ENCODE measurements at places on chromosomes 4 and X. TPM values are rescaled to one million over a fixed set of nuclear protein-coding genes. Genes with fewer than 3 reads are reported as not detected.

DNA sequence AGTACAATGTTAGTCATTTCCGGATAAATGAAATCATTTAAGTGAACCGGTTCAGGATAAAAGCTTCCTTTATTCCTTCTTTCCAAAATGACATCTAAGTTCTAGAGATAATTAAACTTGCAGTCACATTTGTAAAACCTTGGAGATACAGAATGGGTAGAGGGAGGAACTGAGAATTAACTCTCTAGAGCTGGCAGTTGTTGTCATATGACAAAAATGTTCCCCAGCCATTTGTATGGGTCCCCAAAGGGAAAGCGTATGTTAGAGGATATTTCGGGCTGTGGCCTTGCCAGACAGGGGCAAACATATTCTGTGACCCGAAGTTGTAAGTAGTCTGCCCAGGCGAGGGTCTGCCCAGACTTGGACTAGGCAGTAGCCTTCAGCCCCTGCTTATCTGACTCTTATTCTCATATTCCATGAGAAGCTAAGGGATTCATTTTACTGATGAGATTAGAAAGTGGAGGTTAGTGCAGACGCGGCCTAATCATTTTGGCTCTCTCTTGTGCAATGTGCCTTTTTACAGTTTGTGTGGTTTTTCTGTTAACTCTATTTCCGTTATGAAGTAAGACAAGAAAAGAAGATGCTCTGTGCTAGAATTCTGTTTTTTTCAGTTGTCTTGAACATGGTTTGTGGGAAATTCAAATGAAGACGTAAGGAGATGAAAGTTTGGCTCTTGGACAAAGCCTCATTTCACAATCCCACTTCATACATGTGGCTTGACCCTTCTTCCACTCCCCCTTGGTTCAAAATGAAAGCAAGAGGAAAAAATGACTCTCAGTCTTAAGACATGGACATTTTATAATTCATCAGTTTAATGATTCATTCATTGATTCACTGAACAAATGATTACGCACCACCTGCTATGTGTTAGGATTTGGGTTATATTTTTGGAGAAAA lies 2394.2 kb upstream of the AGA start:
- DNase-seq = no peak

- DNase-seq = no peak
Measured at GRCh38 chr4:142372530-142373260, 473.4 kb downstream of the INPP4B start.

DNA sequence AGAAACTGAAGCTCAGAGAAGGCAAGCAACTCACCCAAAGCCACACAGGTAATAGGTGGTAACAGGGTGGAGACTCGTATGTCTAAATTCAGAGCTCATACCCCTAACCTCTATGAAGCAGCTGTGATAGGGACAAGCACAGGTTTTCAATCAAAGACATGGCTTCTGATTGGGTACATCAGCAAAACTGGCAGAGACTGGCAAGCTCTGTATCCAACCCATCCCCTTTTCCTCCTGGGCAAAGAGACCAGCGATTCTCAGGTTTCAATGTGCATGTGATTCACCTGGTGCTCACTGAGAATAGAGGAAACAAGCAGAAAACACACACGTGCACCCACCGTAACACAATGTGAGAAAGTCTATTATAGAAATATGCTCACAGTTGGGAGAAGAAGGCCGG lies 153.0 kb downstream of the SMIM20 start:
- no peak for DNase-seq

DNA sequence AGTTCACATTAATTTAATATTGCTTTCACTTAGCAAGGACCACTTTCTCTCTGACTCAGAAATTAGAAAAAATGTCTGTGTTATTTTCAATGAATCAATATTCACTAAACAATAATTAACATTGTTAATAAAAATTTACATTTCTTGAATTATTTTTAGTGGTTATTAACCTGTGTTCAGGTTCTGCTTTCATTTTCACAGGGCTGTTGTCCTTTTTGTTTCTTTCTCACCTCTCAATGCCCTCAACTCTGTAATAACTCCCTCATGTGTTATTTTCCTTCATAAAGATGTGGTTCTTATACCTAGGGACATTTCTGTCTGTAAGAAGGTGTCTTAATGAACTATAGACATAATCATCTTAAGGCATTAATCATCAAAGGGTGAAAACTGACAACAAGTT lies 43.1 kb upstream of the PRR27 start:
- no peak for DNase-seq

DNA sequence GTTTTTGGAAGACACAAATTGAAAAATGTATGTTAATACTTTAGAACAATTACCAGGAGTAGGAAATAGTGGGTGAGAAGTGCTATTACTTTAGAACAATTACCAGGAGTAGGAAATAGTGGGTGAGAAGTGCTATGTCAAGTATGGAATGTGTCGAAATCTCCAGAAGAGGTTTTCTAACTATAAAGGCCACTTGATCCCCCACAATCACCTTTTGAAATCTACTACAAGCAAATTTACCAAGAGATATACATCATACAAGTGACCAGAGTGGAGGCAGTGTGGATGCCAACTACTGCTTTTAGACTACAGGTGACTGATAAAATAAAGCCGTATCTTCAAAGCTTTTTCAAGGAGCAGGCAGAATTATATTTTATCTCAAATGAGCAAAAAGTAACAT lies 43.1 kb downstream of the MAB21L2 start:
- DNase-seq = no peak

DNA sequence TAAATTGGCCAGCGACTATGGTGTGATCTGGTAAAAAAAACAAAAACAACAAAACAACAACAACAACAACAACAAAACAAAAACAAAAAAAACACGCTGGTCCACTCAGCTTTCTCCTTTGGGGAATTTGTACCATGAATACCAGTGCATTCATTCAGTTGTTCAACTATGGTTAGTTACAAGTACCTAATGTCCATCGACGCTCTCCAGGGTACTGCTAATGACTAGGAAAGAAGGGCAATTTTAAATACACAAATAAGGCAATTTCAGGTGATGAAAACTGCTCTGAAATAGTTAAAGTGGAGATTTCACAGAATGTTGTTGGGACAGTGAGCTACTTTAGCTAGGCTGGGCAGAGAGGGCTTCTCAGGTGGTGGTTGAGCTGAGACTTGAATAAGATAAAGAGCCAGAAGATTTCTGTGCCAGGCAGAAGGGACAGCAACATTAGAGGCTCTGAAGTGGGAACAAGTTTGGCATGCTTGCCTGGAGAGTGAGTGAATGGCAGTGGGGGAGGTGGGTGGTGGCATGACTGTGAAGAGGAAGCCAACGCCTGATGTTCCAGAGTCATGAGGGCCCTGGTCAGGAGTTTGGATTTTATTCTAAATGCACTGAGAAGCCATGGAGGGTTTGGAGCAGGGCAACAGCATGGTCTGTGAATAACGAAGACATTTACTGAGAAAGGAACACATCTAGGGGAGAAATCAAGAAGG lies 45.9 kb upstream of the PGRMC2 start:
- no peak for DNase-seq

GRCh38 chr4:169210504-169211118 lies 60.1 kb downstream of the SH3RF1 start:
- DNase-seq = no peak

DNA sequence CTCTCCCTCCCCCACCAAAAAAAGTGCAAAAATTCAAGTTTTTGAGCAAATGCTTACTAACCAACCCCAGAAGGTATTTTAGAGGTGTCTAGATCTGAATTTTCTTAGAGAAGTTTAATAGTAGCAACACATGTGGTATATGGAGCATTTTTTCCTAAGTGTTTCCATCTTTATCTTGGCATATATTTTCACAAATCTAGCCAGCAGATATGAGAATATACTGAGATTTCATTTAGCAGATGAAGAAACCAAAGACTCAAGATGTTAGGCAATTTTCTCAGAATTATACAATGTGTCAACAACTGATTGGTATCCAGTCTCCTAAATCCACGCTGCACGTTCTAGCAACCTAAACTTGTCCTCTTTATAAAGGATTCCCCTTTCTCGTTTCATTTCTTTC lies 245.5 kb upstream of the CXXC4 start:
- no peak for DNase-seq

- no peak for DNase-seq
Measured at GRCh38 chr4:158229768-158230167, 19.5 kb downstream of the TMEM144 start.

DNA sequence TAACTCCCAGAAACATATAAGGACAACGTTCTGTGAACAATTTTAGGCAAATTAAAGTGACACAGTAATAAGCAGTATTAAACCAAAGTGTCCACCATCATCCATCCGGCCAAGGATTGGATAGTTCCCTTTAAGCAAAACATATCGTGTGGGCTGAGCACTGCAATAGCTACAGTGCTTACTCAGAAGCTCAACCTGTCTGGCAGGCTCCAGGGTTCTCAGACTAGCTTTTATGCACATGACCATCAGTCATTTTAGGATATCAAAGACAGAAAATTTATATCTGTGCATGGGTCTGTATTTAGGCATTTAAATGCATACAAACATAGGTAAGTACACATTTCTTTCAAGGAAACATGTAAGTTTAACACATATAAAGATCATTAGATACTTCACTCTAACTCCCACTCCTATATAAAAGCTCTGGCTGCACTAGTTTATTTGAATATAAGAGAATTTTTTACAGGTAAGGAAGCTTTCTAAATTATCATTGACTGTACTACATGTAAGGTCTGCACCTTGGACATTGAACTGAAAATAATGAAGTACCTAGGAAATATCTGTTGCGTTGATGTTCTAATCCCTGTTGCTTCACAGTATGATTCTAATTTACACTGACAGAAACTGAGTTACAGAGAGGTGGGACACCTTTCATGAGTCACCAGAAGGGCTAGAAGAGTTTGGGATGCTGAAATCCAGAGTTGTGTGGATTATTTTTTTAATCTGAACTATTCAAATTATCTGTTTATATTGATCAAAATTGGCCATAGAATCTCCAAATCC lies 67.6 kb downstream of the ELOVL6 start:
- no peak for DNase-seq

DNA sequence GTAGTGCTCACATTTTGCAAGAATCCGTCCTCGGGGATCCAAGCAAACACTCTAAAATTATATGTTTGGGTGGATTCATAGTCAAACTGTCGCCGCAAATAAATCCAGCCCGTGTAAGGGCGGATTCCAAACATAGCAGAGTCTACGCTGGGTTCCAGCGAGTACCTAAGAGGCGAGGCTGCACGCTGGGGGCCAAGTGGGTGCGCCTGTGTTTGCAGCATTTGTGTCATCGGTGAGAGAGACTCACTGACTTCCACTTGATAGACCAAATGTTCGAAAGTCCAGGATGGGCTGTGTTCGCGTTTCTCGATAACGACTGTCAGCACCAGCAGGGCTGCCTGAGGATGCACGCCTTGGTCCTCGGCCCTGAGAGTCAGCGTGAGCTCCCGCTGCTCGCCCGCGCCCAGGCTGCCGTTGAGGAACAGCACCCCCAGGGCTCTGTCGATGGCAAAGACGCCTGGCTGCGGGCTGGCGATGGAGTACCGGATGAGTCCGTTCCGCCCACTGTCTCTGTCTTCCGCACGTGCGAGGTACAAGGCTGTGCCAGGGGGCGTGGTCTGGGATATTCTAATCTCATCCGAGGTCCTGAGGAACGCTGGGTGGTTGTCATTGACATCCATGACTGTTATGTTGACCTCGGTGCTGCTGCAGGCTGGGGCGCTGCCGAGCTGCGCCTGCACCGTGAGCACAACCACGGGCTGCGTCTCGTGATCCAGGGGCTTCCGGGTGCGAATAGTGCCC lies 158.7 kb downstream of the DCHS2 start:
- no peak for DNase-seq

DNA sequence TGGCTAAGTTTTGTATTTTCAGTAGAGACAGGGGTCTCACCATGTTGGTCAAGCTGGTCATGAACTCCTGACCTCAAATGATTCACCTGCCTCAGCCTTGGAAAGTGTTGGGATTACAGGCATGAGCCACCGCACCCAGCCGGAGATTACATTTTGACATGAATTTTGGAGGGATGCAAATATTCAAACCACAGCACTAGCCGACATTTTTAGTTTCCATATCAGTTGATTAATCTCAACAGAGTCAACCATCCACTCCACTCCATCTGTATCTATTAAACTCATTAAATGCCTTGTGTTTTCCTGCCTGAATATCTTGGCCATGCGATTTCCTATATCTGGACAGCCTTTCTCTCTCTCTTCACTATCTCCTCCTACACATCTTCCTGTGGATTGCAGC lies 64.1 kb upstream of the PDGFRA start:
- DNase-seq = no peak

DNA sequence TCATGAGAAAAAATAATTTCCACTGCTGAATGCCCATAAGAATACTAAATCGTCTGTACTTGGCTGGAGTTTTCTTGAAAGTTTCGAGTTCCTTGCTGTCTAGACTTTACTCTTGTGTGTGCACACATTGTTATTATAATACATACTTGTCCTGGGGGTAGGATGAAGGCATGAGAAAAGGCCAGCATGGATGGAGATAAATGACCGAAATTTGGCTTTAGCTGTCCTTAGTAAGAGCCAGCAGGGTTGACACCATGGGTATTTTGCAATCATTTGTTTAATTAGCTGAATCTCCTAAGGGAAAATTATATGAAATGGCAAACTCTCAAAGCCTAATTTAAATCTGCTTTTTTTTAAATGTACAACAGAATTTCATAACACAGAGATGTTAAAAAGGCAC lies 641.6 kb downstream of the ADGRL3 start:
- no peak for DNase-seq

DNA sequence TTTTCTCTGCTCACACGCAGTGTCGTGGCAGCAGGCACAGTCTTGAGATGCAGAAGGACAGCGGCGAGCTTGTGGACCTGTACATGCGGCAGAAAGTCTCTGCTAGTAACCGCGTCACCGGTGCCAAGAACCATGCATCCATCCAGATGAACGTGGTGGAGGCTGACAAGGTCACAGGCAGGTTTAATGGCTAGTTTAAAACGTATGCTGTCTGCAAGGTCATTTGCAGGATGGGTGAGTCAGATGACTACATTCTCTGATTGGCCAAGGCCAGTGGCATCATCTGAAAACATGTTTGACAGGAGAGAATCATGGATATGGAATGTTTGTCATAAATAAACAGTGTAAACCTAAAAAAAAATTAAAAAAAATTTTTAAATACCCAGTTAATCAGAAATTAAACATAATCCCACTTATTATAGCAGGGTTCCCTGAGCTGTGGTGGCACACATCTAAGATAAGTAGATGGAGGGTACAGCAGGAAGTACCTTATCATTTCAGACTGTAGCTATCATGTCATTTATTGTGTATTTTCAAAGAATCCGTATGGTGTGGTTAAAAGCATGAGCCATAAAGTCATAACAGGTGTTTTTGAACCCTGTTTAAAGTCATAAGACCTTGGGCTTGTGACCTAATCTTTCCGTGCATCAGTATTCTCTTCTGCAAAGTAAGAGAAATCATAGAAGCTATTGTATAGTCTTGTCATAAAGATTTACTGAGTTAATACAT lies 7.5 kb upstream of the BMP2K start:
- no peak for DNase-seq

Gene HNRNPH2
- 110 TPM for total RNA-seq

Gene CORIN
- total RNA-seq = 0.82 TPM

Gene AREG
- not detected for total RNA-seq

Gene ZNF827
- total RNA-seq = 21.2 TPM

Gene PNMA6F
- total RNA-seq = 0.82 TPM

Gene GPR34
- 7.3 TPM for total RNA-seq

Gene MTHFD2L
- total RNA-seq = 44.0 TPM

Gene NKAP
- total RNA-seq = 8.6 TPM

Gene EDA2R
- total RNA-seq = 1.2 TPM

Gene CENPVL1
- 3.3 TPM for total RNA-seq

Gene ATP8A1
- 171 TPM for total RNA-seq

Gene CCDC149
- total RNA-seq = 16.3 TPM

Gene POU3F4
- total RNA-seq = 16.3 TPM

Gene KLKB1
- 0.82 TPM for total RNA-seq

Gene IL1RAPL2
- total RNA-seq = 8.2 TPM

Gene ANAPC4
- 34.2 TPM for total RNA-seq

Gene STBD1
- 0.41 TPM for total RNA-seq

Gene C4orf17
- total RNA-seq = not detected

Gene HSD17B13
- 0.41 TPM for total RNA-seq

Measured in frontal cortex (tissue), 4 donors.